ENCODE measurements at places on chromosomes 13 and 19. TPM values are rescaled to one million over a fixed set of nuclear protein-coding genes. Genes with fewer than 3 reads are reported as not detected.

The SIAH3 gene
- total RNA-seq: 0.20 TPM

The SRRM5 gene
- total RNA-seq: 0.24 TPM

DNA sequence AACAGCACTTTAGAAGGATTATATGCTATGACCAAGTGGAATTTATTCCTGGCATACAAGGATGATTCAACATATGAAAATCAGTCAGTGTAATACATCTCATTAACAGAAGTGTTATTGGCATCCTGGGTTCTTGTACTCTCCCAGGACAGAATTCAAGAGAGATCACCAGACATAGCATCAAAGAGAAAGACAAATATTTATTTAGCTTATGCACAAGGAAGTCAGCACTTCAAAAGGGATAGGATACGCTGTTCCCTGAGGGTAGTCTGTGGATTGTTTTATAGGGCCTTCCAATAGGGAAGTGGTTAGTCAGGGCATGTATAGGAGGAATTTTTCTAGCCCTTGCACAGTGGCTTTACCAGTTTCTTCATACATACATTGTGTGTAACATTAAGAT, 1238.0 kb downstream of the PCDH17 start:
- no peaks in the 10 kb centered on the region for H3K27me3 ChIP-seq
- no peak overlapping the region for H3K4me3 ChIP-seq
- no peak for DNase-seq
- no peaks in the 10 kb centered on the region for H3K36me3 ChIP-seq

- H3K4me3 ChIP-seq: no peak overlapping the region
- H3K36me3 ChIP-seq: no peaks in the 10 kb centered on the region
- DNase-seq: no peak
- no peaks in the 10 kb centered on the region for H3K4me1 ChIP-seq
These were observed 106.6 kb downstream of the RAB20 start for GRCh38 chr13:110454956-110455355.

The OR7A5 gene
- not detected for total RNA-seq

Measured in CD8-positive, alpha-beta memory T cell (primary cell).